ENCODE measurements at places on chromosomes 16 and 17.

GRCh38 chr16:17454162-17454730 lies 16.5 kb downstream of the XYLT1 start:
- DNase-seq: no peak

GRCh38 chr17:78573955-78574354 lies 3.2 kb downstream of the DNAH17 start:
- no peak for DNase-seq

DNA sequence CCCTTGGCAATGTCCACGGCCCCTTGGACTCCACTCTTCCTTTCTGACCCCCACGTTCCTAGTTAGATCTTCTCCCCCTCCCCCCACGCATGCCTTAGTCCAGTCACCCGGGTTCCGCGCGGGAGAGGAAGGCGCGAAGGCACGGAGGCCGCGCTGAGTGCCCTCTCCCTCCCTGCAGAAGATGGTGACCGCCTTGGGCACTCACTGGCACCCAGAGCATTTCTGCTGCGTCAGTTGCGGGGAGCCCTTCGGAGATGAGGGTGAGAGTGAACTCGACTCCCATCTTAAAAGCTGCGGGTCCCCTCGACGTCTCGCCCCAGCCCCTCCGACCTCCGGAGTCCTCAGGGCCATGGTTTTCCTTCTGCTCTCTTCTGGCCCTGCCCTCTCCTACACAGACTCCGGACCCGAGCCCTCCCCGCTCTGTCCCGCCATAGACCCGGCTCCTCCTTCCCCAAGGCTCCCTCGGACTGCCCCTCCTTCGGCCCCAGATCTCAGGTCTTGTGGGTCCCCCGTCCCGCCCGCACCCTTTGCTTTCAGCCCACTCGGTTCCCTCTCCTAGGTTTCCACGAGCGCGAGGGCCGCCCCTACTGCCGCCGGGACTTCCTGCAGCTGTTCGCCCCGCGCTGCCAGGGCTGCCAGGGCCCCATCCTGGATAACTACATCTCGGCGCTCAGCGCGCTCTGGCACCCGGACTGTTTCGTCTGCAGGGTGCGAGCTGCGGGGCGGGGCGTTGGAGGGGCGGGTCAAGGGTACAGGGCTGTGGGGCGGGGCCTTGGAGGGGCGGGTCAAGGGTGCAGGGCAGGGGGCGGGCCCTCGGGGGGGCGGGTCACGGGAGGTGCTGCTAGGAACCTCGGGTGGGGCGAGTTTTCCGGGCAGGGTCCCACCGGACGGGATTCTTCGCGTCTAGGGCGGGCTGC lies 4.6 kb downstream of the TGFB1I1 start:
- DNase-seq: no peak

GRCh38 chr17:58156839-58157803 lies 8.9 kb downstream of the OR4D1 start:
- DNase-seq: no peak

GRCh38 chr17:61729690-61730268 lies 133.5 kb downstream of the BRIP1 start:
- DNase-seq: no peak

DNA sequence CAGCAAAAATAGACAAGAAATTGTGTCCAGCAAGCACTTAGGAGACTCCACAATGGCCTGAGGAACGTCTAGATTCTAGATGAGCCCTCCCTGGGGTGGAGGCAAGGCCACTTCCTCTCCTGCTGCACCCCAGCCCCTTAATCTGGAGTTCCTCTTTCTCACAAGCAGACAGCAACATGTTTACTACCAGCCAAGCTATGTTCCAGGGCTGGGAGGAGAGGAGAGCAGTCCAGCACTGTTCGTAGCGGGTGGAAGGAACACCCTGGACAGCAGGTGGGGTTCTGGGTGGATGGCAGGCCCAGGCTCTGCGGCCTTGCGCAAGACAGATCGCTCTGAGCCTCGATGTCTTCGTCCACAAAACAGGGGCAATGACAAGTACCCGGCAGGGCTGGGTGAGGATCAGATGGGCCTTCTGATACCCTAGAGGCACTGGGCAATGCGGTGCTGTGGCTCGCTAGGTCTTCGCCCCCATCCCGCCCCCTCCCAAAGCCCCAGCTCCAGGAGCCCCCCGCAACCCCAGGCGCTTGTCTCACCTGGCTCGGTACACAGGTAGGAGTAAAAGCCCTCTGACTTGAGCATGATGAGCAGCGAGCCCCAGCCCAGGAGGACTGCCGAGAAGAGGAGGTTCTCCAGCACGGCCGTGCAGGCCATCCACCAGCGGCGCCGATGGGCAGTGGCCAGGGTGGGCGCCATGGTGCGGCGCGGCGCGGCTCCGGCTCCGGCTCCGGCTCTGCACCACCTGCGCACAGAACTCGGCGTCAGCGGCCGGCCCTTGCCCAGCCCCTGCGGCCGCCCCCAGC lies 1.3 kb downstream of the SLC43A2 start:
- no peak for DNase-seq

- DNase-seq: no peak
Measured at GRCh38 chr17:42023524-42024349, 3.8 kb downstream of the NKIRAS2 start.

DNA sequence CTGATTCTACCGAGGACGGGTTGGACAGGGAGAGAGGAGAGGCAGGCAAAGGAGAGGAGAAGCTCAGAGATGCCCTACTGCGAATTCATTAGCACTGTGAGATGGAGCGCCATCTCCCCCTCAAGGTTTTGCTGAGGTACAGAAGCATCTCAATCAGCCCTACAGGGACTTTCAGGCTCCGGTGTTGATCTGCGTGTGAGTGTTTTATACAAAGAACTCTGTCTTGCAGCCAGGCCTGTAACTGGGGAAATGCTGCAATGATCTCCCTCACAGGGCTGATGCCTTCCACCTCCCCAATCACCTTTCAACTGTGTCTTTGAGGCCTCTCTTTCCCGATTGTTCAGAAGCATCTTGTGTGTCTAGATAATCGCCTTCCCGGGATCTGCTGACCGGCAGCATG lies 74.8 kb downstream of the IRX6 start:
- no peak for DNase-seq

GRCh38 chr16:56228476-56228875 lies 37.2 kb downstream of the GNAO1 start:
- DNase-seq: no peak

- DNase-seq: no peak
Measured at GRCh38 chr17:6101706-6102105, 31.5 kb downstream of the WSCD1 start.

DNA sequence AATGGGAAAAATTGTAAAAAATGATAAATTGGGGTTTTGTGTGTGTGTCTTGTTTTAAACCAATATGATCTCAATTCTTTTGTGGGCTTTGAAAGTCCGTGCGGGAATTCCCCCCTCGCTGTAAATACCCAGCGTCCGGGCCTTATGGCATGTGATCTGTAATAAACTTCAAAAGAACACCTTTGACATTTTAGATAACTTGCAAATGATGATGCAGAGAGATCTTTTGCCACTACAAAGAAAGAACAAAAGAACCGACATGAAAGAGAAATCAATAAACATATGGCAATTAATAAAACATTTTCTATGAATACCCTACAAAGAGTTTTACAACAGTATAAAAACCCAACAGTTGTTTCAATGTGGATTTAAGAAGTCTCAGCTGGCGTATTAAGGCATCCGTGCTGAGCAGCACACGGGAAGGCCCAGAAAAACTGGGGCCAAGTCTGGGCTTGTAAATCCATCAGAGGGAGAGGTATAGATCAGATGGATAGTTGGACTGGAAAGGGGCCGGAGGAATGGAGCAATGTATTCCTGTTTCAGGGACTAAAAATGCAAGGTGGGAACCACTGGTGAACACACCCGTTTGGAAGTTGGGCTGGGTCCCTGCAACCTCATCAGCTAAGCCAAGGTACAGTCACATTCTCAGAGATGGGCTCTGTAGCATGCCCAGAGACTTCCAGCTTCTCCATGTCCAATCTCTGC lies 115.2 kb downstream of the IRX5 start:
- DNase-seq: no peak

DNA sequence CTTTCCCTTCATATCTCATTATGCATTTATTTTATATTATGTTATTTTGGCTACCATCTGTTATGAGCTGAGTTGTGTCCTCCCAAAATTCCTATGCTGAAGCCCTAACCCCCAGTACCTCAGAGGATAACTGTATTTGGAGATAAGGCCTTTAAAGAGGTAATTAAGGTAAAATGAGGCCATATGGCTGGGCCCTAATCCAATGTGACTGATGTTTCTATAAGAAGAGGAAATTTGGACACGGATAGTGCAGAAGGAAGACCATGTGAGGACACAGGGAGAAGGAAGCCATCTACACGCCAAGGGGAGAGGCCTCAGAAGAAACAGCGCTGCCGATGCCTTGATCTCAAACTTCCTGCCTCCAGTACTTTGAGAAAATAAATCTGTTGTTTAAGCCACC lies 557.7 kb upstream of the CDH5 start:
- no peak for DNase-seq

- no peak for DNase-seq
Measured at GRCh38 chr17:44610331-44610730, 45.9 kb upstream of the MEIOC start.

- peak; percentile 82 for DNase-seq
Measured at GRCh38 chr16:73172241-73172972, 124.5 kb upstream of the ZFHX3 start.

- DNase-seq: no peak
Measured at GRCh38 chr16:66618588-66619375, 14.3 kb downstream of the CMTM3 start.

DNA sequence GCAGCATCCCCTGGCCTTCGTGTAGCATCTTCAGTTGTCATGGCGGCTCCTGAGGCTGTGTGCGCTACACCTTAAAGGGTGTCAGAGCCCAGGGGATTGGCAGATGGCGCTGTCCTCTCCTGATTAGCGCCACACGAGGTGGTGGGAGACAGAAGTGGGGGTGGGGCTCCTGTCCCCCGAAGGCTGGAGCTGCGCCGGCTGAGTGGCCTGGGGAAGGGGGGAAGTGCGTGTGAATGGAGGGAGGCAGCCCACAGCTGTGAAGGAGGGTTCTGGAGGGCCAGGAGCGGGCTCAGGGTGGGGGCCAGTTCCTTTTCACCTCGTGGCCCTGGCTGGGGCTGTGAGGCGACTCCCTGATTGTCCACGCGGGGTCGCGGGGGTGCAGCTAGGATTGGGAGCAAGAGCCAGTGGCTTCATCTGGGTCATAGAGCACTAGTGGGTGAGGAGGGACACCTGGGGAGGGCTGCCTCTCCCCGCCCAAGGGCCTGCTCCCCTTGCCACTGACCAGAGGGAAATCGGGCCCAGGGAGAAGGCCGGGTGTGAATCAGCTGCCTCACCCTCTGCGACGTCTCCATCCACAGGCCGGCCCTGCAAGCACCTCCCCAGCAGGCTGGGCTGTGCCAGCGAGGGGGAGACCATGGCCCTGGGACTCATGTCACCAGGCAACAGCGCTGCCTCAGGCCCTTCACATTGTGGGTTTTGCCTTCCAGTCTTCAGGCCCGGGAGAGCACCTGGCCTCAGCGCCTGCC lies 14.1 kb downstream of the BAHCC1 start:
- DNase-seq: no peak

- DNase-seq: no peak
Measured at GRCh38 chr17:4536742-4537411, 18.3 kb downstream of the MYBBP1A start.

GRCh38 chr16:24348545-24349290 lies 92.6 kb downstream of the CACNG3 start:
- no peak for DNase-seq

DNA sequence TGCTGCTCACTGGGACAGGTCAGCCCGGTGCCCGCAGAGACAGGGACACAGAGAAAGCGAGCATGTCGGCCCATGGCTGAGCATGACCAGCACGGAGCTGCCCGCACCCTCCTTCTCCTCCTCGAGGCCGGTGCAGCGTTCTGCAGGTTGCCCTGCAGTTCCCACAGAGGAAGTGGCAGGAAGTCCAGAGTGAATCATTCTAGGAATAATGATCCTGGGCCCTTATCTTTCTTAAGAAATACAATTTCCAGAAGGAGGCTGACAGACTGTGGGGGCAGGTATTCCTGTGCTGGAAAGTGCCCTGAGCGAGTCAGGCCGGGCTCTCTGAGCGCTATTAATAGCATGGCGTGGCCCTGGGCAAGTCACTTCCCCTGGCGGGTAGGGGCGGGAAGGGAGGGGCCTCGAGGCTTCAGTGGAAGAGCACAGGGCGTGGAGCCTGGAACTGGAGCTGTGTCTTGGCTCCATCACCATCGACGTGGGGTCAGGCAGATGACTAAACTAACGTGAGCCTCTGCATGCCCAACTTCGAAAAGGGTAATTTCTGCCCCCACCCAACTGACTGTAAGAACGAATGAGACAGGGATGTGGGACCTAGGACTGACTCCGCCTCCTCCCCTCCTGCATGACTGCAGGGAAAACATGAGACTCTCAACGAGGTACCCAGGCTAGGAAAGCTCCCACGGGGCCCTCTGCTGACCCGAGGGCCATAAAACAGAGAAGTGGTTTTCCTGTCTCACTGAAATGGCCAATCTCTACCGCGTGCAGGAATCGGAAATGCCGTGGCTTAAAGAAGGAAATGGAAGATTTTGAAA lies 9.8 kb downstream of the TMEM204 start:
- no peak for DNase-seq

DNA sequence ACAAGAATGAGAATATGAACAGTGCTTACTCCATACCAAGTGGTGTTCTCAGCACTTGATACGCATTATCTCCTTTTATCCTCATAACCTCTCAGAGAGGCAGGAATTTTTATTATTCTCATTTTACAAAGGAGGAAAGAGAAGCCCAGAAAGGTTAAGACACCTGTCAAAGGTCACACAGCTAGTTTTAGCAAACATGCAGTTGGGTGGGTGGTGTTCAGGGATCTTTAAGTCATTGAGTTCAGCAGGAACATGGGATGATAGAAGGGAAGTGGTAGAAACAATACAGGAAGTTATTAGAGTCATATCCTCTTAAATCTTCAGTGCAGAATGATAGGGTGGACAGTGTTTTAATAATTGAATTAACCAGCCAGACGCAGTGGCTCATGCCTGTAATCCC lies 95.4 kb downstream of the IRX3 start:
- DNase-seq: no peak

GRCh38 chr16:10728003-10728887 lies 15.4 kb upstream of the NUBP1 start:
- no peak for DNase-seq

- DNase-seq: no peak
Measured at GRCh38 chr17:29112771-29113295, 67.4 kb downstream of the MYO18A start.

Measured in NCI-H2081 treated with DMSO at 0.1 percent for 48 hours (cell line).